CD4-positive, alpha-beta T cell treated with Interleukin-2 at 100 ng/mL for 4 hours (primary cell): ENCODE measurements at places on chromosomes 11 and 22.

DNA sequence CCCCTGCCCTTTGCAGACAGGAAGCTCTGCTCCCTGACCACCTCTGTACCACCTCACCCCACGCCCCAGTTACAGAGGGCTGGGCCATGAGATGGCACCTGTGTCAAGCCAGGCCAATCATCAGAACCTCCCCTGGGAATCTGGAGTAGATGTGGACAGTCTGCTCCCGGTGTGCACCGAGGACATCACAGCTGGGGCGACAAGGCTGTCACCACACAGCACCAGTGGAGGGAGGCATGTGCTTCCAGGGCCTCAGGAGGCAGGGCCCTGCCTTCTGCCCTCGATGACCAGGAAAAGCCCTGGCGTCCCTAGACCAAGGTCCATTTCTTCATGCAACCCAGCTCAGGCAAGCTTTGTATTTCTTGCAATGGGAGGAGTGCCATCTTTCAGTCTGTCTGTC lies 309.5 kb downstream of the CTTN start:
- no peak for DNase-seq

DNA sequence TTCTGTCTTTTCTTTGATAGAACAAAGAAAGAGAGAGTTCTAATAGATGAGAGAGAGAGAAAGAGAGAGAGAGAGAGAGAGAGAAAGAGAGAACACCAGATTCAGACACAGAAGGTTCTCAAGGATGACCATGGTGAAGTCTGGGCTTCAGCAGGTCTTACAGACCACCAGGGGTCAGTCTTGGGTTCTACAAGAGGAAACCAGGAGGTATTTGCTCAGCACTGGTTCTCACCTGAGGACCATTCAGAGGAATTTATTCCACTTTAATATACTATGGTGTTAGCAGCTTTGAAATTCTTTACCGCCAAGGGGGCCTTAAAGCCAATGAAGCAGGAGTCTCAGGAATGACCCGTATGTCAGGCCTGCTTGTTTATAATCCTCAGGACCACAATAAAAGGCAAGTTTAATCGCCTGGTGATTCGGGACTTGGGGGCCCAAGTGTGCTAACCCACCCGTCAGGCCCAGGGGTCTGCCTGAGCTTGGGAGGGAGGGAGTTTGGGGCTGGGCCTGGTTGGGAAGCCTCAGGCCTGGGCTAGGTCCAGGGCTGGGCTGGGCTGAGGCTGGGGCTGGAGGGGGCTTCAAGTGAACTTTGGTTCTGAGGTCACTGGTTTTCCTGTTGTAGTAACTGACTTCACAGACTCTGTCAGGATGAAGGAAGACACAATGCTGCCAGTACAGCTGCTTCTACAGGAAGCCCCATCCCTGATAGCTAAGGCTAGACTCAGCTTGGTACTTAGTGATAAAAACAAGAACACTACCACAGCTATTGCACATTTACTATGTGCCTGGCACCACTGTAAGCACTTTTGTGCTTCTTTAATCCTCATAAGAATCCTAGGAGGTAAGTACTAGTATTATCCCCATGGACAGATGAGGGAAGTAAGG lies 179.2 kb upstream of the ZBED5 start:
- DNase-seq: peak; percentile 63

GRCh38 chr11:113644605-113645004 lies 61.5 kb downstream of the TMPRSS5 start:
- DNase-seq: no peak

- no peak for DNase-seq
These were observed 9.9 kb upstream of the MAFF start for GRCh38 chr22:38191731-38192474.

DNA sequence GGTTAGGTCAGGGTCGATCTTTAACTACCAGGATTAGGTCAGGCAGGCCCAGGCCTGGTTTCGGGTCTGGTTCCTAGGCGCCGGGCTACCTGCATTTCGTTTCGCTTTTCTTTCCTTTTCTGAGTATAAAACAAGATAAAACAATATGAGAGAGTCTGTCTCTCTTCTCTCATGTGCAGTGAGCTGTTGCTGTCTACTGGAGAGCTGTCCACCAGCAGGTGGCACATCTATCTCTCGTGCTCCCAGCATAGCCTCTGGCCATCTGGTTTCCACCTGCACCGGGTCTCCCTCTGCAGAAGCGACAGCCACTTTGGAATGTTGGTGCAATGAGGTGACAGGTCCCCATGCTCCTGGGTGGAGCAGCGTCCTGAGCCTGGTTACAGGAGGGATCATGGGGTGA lies 27.6 kb downstream of the RIBC2 start:
- peak; percentile 28 for DNase-seq

DNA sequence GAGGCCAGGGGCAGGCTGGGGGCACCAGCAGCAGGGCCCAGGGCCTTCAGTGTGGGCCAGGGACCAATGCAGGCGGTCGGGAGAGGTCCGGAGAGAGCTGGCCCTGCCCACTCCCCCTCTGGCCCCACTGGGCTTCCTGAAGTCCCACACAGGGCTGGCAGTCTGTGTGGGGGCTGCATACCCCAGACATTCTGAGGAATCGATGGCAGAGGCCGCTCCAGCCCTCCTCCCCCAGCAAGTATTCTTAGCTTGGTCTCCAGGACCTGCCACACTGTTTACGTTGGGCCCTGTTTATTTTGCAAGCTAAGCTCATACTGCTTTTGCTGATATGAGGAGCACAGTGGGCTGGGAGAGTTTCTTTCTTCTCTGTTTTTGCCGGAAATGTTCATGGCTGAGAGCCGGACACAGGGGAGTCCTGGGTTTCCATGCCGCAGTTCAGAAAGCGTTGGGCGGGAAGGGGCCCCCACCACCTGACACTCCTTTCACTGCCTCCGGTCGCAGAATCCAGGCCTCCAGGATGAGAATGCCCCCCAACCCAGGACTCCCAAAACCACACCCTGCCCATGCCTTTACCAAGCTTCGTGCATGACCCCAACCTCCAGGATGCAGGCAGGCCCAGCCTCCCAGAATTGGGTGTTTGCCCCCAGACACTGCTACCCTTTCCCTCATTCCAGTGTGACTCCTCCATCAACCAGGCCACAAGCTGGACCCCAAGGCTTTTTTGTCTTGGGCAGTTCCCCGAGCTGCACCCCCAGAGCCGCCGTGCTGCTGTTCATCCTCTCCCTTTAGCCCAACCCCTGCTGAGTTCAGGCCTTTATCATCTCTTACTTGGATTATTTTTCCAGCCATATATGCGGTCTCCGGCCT lies 81.8 kb upstream of the KCNQ1OT1 start:
- DNase-seq: no peak

GRCh38 chr11:32116668-32117067 lies 25.8 kb downstream of the RCN1 start:
- no peak for DNase-seq

GRCh38 chr11:87971354-87971753 lies 203.9 kb downstream of the RAB38 start:
- DNase-seq: no peak

- DNase-seq: no peak
These were observed 53.8 kb downstream of the LARGE1 start for GRCh38 chr22:33866511-33866910.

- no peak for DNase-seq
These were observed 23.5 kb downstream of the SPATA19 start for GRCh38 chr11:133821776-133822175.
